Memory B cell (primary cell): ENCODE measurements at places on chromosomes 12 and 14.

- no peaks in the 10 kb centered on the region for H3K4me1 ChIP-seq
- DNase-seq = no peak
- no peaks in the 10 kb centered on the region for H3K27me3 ChIP-seq
- H3K4me3 ChIP-seq = no peak overlapping the region
- H3K27ac ChIP-seq = no peak overlapping the region
Observed at GRCh38 chr14:82915381-82915780, 1381.7 kb upstream of the SEL1L start.

DNA sequence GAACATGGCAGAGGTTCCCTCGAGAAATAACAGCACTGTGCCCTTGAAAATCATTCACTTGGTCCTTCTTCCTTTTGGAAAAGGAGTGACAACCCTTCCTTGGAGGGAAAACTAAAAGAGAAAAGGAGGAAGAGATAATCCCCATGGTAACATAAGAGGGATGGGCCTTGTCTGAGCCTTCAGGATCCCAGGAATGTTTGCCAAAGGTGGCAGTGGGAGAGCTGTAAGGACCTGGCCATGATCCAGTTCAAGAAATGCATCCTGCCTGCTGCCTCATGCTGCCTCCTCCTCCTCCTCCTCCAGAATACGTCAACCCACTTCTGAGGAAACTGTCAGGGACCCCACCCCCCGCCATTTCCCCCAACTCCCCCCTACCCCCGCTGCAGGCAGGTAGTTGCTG lies 118.8 kb downstream of the KCNK10 start:
- no peak overlapping the region for H3K27ac ChIP-seq
- H3K4me3 ChIP-seq = no peak overlapping the region
- H3K4me1 ChIP-seq = no peaks in the 10 kb centered on the region

GRCh38 chr12:90953956-90954421 lies 987 bp downstream of the CCER1 start:
- H3K27ac ChIP-seq = no peak overlapping the region
- H3K36me3 ChIP-seq = no peaks in the 10 kb centered on the region
- no peak overlapping the region for H3K4me3 ChIP-seq
- peak; percentile 8 for DNase-seq

GRCh38 chr12:109739747-109740693 lies 26.4 kb downstream of the FAM222A start:
- peaks cover 15% of the 10 kb centered on the region for H3K27me3 ChIP-seq
- no peak for DNase-seq
- no peaks in the 10 kb centered on the region for H3K4me1 ChIP-seq
- no peaks in the 10 kb centered on the region for H3K36me3 ChIP-seq
- no peak overlapping the region for H3K27ac ChIP-seq

GRCh38 chr12:11849757-11850504 lies 200.5 kb downstream of the ETV6 start:
- peaks cover 30% of the 10 kb centered on the region for H3K36me3 ChIP-seq
- no peak overlapping the region for H3K4me3 ChIP-seq
- no peak overlapping the region for H3K27ac ChIP-seq
- DNase-seq = no peak
- H3K4me1 ChIP-seq = peaks cover 5% of the 10 kb centered on the region

GRCh38 chr12:25730489-25731349 lies 177.6 kb upstream of the LMNTD1 start:
- peaks cover 2% of the 10 kb centered on the region for H3K4me1 ChIP-seq
- H3K27ac ChIP-seq = no peak overlapping the region
- no peak for DNase-seq
- H3K4me3 ChIP-seq = no peak overlapping the region
- H3K27me3 ChIP-seq = peaks cover 6% of the 10 kb centered on the region

GRCh38 chr14:81484120-81484519 lies 49.5 kb downstream of the SEL1L start:
- no peaks in the 10 kb centered on the region for H3K27me3 ChIP-seq
- DNase-seq = no peak
- H3K27ac ChIP-seq = no peak overlapping the region
- H3K4me3 ChIP-seq = no peak overlapping the region
- H3K4me1 ChIP-seq = no peaks in the 10 kb centered on the region
- peaks cover 23% of the 10 kb centered on the region for H3K36me3 ChIP-seq

DNA sequence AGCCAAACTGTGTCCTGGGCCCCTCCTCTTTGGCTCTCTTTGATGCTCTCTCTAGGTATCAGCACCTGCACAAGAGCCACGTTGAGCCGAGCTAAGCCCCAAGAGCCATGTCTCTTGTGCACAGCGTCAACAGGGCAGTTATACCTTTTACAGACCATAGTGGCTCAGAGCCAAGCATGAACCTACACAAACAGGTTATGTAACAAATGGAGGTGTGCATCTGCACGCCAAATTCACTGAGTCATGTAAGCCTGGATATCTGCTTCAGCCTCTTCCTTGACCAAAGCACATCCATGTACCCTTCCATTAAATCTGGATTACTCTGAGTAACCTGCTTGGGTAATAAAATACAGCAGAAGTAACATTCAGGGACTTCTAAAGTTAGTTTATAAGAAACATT lies 509.7 kb downstream of the NAV3 start:
- no peak overlapping the region for H3K27ac ChIP-seq
- no peak overlapping the region for H3K4me3 ChIP-seq
- no peak for DNase-seq
- H3K4me1 ChIP-seq = no peaks in the 10 kb centered on the region
- H3K27me3 ChIP-seq = no peaks in the 10 kb centered on the region

GRCh38 chr12:112517730-112518364 lies 99.1 kb downstream of the PTPN11 start:
- no peaks in the 10 kb centered on the region for H3K4me1 ChIP-seq
- no peak for DNase-seq
- peaks cover 6% of the 10 kb centered on the region for H3K27me3 ChIP-seq
- no peak overlapping the region for H3K4me3 ChIP-seq
- H3K36me3 ChIP-seq = no peaks in the 10 kb centered on the region
- H3K27ac ChIP-seq = no peak overlapping the region

- DNase-seq = no peak
- H3K27ac ChIP-seq = peak overlapping the region; percentile 85
- peak overlapping the region; percentile 24 for H3K4me3 ChIP-seq
- peaks cover 37% of the 10 kb centered on the region for H3K4me1 ChIP-seq
- H3K27me3 ChIP-seq = no peaks in the 10 kb centered on the region
- peaks cover 27% of the 10 kb centered on the region for H3K36me3 ChIP-seq
Observed at GRCh38 chr14:74793506-74794155, 30.5 kb downstream of the YLPM1 start.

GRCh38 chr14:22497671-22498093 lies 91.3 kb downstream of the DAD1 start:
- no peak overlapping the region for H3K4me3 ChIP-seq
- H3K36me3 ChIP-seq = no peaks in the 10 kb centered on the region
- H3K27me3 ChIP-seq = peaks cover 3% of the 10 kb centered on the region
- H3K27ac ChIP-seq = peak overlapping the region; percentile 96
- DNase-seq = no peak

DNA sequence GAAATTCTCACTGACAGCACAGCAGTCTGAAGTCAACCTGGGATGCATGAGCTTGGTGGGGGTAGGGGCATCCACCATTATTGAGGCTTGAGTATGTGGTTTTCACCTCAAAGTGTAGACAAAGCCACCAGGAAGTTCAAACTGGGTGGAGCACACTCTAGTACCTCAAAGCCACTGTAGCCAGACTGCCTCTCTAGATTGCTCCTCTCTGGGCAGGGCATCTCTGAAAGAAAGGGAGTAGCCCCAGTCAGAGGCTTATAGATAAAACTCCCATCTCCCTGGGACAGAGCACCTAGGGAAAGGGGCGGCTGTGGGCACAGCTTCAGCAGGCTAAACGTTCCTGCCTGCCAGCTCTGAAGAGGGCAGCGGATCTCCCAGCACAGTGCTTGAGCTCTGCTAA lies 143.0 kb downstream of the KITLG start:
- H3K27me3 ChIP-seq = peaks cover 3% of the 10 kb centered on the region
- H3K27ac ChIP-seq = no peak overlapping the region
- H3K4me1 ChIP-seq = no peaks in the 10 kb centered on the region
- H3K4me3 ChIP-seq = no peak overlapping the region
- no peaks in the 10 kb centered on the region for H3K36me3 ChIP-seq

- H3K27ac ChIP-seq = no peak overlapping the region
- H3K36me3 ChIP-seq = peaks cover 2% of the 10 kb centered on the region
- no peak for DNase-seq
Observed at GRCh38 chr14:21299562-21300130, 19.8 kb downstream of the RPGRIP1 start.

DNA sequence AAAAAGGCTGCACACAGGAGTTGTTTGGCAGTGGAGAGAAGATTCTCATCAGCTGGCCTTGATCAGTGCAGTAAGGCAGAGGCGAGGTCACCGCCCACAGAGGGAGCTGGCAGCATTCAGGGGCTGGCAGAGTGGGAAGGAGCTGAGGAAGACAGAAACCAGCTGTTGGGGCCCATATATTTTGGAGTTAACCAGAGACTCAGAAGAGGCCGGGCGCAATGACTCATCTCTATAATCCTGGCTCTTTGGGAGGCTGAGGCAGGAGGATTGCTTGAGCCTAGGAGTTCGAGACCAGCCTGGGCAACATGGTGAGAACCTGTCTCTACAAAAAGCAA lies 17.7 kb downstream of the SMCO2 start:
- no peaks in the 10 kb centered on the region for H3K36me3 ChIP-seq
- peaks cover 3% of the 10 kb centered on the region for H3K4me1 ChIP-seq
- H3K27ac ChIP-seq = no peak overlapping the region
- H3K27me3 ChIP-seq = peaks cover 9% of the 10 kb centered on the region
- no peak overlapping the region for H3K4me3 ChIP-seq
- DNase-seq = no peak

DNA sequence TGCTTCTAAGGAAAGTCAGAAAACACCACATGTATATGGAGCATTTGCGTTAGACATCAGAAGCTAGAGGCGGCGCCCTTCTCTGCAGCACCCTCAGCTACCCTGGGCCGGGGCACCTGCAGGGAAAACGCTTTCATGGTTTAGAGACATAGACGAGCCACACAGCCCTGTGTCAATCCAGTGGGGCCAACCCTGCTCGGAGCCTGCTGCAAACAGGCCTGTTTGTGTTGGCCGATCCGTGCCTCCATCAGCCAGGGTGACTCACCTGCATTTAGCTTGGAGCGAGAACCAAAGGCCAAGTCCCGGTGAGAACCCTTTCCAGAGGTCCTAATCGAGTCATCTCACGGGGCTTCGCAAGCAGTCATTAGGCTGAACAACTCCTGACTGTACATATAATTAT lies 19.5 kb upstream of the FZD10 start:
- H3K27me3 ChIP-seq = peaks cover 1% of the 10 kb centered on the region
- H3K36me3 ChIP-seq = no peaks in the 10 kb centered on the region
- H3K4me1 ChIP-seq = no peaks in the 10 kb centered on the region
- DNase-seq = no peak

- no peak for DNase-seq
- H3K27ac ChIP-seq = no peak overlapping the region
- H3K36me3 ChIP-seq = peaks cover 2% of the 10 kb centered on the region
- no peaks in the 10 kb centered on the region for H3K27me3 ChIP-seq
- no peak overlapping the region for H3K4me3 ChIP-seq
Observed at GRCh38 chr14:102187044-102187443, 47.3 kb downstream of the WDR20 start.

GRCh38 chr14:61498303-61498702 lies 176.9 kb downstream of the PRKCH start:
- H3K36me3 ChIP-seq = no peaks in the 10 kb centered on the region
- no peaks in the 10 kb centered on the region for H3K27me3 ChIP-seq
- no peak for DNase-seq
- H3K4me3 ChIP-seq = no peak overlapping the region
- H3K27ac ChIP-seq = no peak overlapping the region

DNA sequence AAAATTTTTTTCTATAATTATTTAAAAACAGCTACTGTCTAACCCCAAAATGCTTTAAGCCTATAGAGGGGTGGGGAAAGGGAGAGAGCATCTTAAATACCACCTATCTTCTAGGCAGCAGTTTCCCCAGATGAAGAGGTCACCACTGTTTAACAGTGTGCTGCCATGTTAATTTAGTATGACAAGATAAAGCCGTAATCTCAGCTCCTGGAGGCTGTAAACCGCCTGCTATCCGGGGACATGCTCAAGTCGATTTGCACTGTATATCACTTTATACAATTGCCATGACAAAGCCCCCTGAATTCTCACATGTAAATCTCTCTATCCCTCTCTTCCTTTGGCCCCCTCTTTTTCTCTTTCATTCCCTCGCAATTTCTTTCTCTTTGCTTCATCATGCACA lies 68.5 kb downstream of the SOX5 start:
- no peaks in the 10 kb centered on the region for H3K36me3 ChIP-seq
- no peak for DNase-seq
- H3K27me3 ChIP-seq = no peaks in the 10 kb centered on the region
- H3K4me1 ChIP-seq = no peaks in the 10 kb centered on the region
- H3K4me3 ChIP-seq = no peak overlapping the region

GRCh38 chr12:54725233-54725843 lies 77.2 kb upstream of the DCD start:
- no peaks in the 10 kb centered on the region for H3K4me1 ChIP-seq
- no peak overlapping the region for H3K4me3 ChIP-seq
- H3K27ac ChIP-seq = no peak overlapping the region
- H3K27me3 ChIP-seq = peaks cover 10% of the 10 kb centered on the region
- H3K36me3 ChIP-seq = no peaks in the 10 kb centered on the region

GRCh38 chr12:126342866-126343265 lies 1277.6 kb downstream of the AACS start:
- no peaks in the 10 kb centered on the region for H3K36me3 ChIP-seq
- H3K4me1 ChIP-seq = no peaks in the 10 kb centered on the region
- H3K27ac ChIP-seq = no peak overlapping the region
- H3K4me3 ChIP-seq = no peak overlapping the region

GRCh38 chr12:107331912-107332311 lies 238.6 kb upstream of the CRY1 start:
- DNase-seq = no peak
- H3K4me3 ChIP-seq = no peak overlapping the region
- H3K4me1 ChIP-seq = no peaks in the 10 kb centered on the region

- H3K36me3 ChIP-seq = no peaks in the 10 kb centered on the region
- peak overlapping the region; percentile 4 for H3K4me3 ChIP-seq
- H3K4me1 ChIP-seq = peaks cover 33% of the 10 kb centered on the region
- no peak overlapping the region for H3K27ac ChIP-seq
- no peaks in the 10 kb centered on the region for H3K27me3 ChIP-seq
- DNase-seq = no peak
Observed at GRCh38 chr12:112349431-112349830, 32.8 kb downstream of the HECTD4 start.

- H3K36me3 ChIP-seq = no peaks in the 10 kb centered on the region
- H3K27ac ChIP-seq = no peak overlapping the region
- H3K4me1 ChIP-seq = peaks cover 21% of the 10 kb centered on the region
- H3K4me3 ChIP-seq = peak overlapping the region; percentile 42
- H3K27me3 ChIP-seq = peaks cover 22% of the 10 kb centered on the region
Observed at GRCh38 chr12:48969833-48970701, 1.5 kb downstream of the WNT10B start.

DNA sequence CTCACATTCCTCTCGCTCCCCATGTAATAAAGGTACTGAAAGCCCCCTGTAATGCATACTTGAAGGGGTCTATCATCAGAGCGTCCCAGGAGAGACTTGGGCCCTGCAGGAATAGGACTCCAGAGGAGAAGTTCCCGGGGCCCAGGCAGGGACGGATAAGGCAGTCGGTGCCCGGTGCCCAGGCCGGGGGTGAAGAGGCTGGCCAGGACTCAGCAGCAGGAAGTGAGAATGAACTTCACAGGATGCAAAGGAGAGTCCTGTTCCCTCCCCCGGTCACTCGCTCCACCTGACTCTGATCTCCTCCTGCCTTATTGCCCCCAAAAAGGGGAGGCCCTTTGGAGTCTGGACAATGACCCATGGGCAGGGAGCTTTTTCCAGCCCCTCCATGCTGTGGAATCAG lies 40.2 kb downstream of the LRRC74A start:
- no peak for DNase-seq
- H3K27me3 ChIP-seq = peaks cover 23% of the 10 kb centered on the region
- H3K27ac ChIP-seq = no peak overlapping the region
- no peak overlapping the region for H3K4me3 ChIP-seq
- H3K36me3 ChIP-seq = no peaks in the 10 kb centered on the region
- H3K4me1 ChIP-seq = peaks cover 23% of the 10 kb centered on the region

GRCh38 chr14:42994051-42994736 lies 1387.5 kb downstream of the LRFN5 start:
- no peaks in the 10 kb centered on the region for H3K27me3 ChIP-seq
- H3K27ac ChIP-seq = no peak overlapping the region
- no peak overlapping the region for H3K4me3 ChIP-seq
